Spinal cord (tissue), 10 donors: ENCODE measurements at places on chromosomes 16 and 17. TPM values are rescaled to one million over a fixed set of nuclear protein-coding genes. Genes with fewer than 3 reads are reported as not detected.

DNA sequence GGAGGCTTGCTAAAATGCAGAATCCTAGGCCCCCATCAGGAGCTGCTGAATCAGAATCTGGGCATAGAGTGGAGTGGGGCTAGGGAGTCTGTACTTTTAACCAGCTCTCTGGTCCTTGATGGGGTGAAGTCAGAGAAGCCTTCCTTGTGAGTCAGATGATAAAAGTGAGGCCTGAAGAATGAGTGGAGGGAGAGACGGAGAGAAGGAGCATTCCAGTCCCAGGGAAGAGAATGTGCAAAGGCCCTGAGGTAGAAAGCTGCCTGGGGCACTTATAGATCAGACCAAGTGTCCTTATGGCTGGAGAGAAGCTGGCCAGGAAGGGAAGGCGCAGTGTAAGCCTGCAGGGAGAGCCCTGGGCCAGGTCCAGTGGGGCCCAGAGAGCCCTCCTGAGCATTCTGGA, 235.1 kb upstream of the NLRP1 start:
- no peak for DNase-seq

DNAAF1 gene
- 20.1 TPM for total RNA-seq

ABCC11 gene
- 0.30 TPM for total RNA-seq

DNA sequence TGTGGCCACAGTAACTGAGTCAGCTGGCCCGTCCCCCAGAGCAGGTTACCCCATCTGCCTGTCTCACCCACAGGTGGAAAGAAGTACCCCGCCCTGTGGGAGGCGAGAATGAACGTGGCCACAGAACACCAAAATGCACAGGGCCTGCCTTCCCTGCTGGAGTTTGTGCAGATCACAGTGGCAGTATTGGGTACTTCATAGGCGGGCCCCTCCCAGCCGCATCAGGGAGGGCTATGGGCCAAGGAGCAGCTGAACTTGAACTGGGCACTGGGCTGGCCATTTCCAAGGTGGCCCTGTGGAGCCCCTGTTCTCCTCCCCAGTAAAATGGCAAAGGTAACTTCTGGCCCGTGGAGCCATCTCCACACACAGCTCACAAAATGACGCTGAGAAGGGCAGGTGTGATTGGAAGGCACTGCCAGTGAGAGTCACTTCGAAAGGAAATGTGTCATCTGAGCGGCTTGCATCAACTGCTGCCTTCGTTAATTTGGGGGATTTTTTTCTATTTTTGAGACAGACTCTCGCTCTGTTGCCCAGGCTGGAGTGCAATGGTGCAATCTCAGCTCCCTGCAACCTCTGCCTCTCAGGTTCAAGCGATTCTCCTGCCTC, 162.9 kb downstream of the ENGASE start:
- no peak for DNase-seq

ASGR2 gene
- not detected for total RNA-seq

GRCh38 chr17:7191571-7192270, 12.6 kb upstream of the ASGR1 start:
- no peak for DNase-seq

ESRP2 gene
- total RNA-seq, result 0.28 TPM

DNA sequence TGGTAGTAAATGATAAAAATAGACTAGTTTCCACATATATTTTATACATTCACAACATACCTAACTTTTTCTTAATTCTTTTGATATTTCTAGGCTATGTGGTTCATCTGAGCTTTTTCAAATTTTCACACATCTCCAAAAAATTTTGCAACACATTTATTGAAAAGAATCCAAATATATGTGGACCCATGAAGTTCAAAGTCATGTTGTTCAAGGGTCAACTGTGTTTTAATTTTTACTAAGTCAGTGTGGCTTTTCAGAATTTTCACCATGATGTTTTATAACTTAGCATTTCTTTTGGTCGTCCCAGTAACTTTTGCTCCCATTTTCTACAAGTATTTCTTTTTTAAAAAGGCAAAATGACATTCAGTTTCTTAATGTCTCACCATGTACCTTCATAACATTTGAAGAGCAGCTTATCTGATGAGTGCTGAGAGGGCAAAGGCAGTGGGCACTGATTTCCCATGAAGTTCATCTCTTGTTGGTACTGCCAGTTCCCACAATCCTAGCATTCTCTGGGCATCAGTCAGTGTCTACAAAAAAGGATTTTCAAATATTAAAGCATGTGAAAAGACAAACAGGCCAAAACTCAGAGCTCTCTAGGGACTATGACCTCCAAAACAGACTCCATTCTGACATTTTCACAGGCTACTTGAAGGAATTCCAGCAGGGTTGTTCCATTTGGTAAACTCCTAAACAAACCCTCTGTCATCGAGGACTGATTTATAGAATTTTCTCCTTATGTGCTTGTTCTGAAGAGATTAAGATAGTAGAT, 80.3 kb downstream of the MRTFB start:
- DNase-seq, result no peak
